ENCODE measurements at places on chromosomes 4 and X.

DNA sequence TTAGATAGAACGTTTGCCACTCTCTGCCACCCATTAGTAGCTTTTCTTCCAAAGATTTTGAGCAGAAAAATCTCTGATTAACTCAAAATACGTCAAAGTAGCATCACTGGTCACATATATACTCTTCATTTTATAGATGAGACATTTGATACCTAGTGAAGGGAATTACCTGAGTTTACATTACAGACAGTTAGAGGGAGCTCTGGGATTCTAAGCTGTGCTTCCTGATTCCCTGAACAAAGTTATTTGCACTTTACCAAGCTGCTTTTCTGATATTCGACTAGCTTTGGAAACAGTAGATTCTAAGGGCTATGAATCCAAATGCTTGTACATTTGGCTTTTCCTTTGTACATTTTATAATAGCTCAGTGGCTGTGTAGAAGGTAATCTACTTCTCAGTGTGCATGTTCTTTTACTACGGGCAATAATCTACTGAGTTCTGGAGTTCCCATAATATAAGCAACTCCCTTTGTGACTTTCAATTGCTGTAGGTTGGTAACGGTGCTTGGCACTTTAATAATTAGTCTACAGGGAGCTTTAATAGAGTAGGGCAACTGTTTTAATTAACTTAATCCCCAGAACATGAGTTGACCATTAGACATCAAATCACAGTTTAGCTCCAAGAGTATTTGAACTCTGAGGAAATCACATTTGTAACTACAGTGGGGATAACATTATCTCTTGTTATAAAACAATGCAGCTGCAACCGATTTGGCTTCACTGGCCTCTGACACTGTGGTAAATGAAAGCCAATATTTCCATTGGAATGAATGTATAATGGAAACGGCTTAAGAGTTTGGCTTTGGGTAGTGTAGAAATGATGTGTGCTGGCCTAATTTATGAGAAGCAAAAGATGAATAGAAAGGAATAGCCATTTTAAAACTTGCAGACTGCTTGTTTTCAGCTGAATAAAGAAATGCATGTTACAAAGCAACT is 1602.4 kb downstream of the STIM2 start:
- no peak for DNase-seq

GRCh38 chrX:119981286-119982070 is 37.9 kb upstream of the NKAP start:
- DNase-seq = no peak

- DNase-seq = no peak
These were observed 183.9 kb downstream of the CPEB2 start for GRCh38 chr4:15186149-15186548.

GRCh38 chr4:13478131-13478530 is 6.0 kb downstream of the RAB28 start:
- no peak for DNase-seq

DNA sequence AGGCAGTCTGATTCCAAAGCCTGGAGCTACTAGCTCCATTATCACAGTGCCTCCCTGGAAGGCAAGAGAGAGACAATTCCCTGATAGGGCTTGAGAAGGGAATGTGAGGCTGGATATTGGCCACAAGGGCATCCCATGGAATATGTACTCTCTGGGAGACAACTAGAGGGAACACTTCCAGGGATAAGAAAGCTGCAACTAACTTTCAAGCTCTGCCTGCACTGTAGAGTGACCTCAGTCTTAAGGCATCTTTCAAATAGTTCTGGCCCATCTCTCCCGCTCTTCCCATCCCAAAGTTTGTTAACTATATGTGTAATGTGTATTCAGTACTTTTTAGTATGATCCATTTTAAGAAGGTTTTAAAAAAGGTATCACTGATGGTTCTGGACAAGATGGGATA is 13.1 kb upstream of the RNF212 start:
- no peak for DNase-seq

DNA sequence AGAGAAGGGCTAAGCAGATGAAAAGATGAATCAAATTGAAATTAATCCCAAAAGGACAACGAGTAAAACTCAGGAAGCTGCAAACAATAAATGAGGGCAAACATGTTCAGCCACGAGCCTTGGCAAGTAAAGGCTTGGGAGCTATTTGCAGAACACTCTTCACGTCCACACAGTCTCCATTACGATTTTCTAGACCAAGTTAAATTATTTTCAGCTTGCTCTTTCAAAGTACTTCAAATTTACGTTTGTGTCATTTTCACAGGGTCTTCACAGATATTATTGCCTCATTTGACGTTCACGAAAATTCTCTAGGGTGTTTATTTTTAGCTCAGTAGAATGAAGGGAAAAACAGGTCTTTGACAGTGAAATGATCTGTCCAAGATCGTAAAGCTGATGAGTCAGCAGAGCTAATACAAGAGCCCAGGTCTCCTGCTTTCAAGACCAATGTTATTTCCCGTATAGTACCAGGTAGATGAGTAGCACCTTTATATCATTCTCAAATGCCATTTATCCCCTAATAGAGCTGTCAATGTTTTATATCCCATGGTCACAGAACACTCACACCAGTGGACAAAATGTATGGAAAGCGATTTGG is 20.9 kb downstream of the KLB start:
- no peak for DNase-seq
